Hepatic stellate cell (primary cell): ENCODE measurements at places on chromosomes 16 and 17.

DNA sequence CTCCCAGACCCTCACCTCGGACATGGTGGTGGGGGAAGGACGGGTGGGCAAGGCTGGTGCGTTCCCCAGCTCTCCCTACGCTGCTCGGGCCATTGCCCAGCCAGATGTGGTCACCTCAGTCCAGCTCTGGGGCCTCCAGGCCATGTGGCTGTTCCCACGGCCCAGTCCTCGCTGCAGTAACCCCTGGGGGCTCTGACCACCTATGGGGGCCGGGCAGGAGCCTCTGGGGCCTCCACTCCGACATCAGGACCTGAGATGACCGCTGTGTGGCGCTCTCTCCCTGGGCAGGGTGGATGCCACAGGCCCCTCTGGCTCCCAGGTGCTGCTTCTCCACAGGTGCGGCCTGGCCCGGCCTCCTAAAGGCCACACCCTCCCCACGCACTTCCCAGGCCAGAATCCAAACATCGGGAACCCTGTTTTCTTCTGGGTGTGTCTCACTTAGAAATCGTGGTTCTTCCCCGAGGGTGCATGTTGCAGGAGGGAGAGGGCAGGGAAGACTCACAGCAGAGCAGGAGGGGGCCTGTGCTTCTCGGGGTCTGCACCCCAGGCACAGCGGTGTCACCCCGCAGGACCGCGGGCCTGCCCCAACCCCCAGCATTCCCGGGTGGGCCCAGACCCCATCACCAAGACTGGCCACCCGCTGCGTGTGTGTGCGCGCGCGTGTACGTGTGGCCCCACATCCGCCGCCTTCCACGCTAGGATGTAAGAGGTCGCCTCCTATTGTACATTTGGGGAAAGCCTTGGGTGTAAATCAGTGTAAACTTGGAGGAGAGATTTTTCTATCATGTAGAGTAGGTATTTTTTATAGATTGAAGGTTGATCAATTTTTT is 5.9 kb upstream of the CAPN15 start:
- DNase-seq, result no peak

DNA sequence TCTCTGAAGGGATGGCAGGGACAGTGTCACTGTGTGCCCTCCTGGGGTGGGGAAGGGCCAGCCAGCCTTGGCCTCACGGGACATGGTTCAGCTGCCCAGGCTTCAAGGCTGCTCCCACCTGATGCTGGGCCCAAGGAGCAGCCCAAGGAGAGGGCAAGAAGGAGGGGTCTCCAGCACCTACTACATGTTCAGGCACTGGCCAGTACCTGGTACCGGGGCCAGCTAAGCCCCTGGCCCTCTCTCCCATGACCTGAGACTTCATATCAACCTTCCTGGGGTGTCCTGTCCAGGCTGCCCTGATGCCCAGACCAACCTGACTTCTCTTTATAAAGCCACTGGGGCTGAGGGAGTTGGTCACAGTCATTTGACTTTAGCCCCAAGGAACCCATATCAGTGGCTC is 1.3 kb downstream of the USH1G start:
- no peak for DNase-seq

DNA sequence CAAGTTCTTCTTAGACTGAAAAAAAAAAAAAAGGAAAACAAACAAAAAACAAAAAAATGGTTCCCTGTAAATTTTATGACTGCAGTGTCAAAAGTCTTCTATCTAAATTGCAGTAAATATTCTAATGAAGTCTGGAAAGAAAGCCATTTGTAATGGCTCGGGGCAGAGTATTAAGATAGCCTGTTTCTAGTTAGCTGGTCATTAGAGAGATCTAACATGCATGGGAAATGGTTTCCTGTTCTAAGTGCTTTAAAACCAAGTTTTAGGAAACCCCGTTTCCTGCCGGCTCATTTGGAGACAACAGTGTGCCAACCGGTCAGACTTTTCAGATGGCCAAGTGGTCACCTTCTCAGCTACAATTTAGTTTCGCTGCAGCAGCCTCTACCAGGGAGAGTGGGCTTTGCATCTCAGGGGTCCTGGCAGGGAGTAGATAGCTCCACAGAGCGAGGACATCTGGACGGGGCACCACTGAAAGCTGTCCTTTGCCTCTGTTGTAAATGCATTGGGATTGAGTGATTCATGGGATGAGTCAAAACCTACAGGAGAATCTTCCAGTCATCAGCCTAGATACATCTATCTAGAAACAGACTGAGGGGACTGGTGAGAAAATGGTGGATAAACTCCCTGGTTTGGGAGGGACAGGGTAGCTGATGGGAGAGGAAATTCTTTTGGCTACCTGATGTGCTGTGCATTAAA is 473.2 kb upstream of the SALL1 start:
- no peak for DNase-seq

DNA sequence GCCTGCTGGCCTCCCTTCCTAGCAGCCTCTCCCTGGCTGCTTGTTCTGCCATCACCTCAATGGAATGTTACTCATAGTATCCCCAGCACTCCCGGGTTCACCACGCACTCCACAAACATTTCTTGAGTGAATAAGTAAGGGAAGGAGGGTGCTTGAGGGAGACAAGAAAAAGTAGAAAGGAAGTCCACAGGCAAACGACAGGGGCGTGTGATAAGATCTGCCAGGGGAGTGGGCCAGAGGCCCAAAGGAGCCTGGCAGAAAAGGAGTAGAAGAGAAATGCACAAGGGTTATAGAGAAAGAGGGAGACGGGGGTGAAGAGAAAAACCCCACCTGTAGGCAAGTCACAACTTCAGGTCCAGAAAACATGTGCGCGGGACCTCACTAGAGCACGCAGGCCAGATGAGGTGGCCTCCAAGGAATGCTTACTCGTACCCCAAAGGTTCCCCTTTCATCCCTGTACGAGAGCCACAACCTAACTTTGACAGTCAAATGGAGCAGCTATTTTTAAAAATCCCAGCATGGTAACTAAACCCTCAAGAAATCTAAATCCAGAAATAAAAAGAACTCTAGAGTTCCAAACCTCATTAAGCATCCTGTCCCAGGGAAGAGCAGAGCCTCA is 6.6 kb downstream of the ZDHHC7 start:
- DNase-seq, result peak; percentile 93

GRCh38 chr17:28334171-28334570 is 1.1 kb downstream of the IFT20 start:
- DNase-seq, result no peak

GRCh38 chr17:27336184-27336583 is 42.3 kb downstream of the WSB1 start:
- no peak for DNase-seq

GRCh38 chr16:71738855-71739254 is 14.4 kb upstream of the PHLPP2 start:
- no peak for DNase-seq

DNA sequence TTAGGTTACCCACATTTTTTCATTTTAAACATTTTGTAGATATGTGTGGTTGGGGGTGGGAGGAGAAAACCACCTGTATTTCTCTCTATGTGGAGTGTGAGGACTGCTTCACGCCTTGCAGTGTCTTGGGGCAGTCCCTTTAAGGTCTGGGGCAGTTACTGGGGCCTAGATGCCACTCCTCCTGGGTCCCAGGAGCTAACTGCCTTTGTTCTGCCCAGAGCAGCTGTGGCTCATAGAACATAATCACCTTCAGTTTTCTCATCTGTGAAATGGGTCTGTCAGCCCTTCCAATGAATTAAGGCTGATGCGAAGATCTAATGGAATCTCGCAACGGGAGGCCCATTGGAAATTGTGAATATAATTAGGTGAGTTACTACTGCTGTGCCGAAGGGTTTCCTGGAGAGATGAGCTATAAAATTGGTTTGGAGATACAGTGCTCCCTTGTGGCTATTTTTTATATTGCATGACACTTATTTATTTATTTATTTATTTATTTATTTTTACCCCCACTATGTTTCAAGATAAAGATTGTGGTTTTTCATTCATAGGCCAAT is 22.9 kb downstream of the DHRS7C start:
- no peak for DNase-seq

GRCh38 chr17:74502861-74503260 is 28.4 kb downstream of the CD300LB start:
- no peak for DNase-seq

DNA sequence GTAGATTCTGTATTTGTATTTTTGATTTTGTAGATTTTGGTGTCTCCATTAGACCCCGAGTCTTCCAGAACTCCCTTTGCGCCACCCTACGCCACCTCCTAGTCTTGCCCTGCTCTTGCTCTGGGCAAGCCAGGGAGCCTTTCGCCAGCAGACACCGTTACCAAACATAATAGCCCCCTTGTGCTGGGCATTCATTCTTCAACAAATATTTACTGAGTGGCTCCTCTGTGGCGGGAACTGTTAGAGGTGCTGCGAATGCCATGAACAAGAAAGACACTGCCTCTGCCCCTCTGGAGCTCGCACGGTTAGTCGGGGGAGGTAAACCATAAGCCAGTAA is 841 bp upstream of the GPT2 start:
- no peak for DNase-seq

GRCh38 chr16:88074041-88074440 is 122.8 kb downstream of the BANP start:
- DNase-seq, result no peak

DNA sequence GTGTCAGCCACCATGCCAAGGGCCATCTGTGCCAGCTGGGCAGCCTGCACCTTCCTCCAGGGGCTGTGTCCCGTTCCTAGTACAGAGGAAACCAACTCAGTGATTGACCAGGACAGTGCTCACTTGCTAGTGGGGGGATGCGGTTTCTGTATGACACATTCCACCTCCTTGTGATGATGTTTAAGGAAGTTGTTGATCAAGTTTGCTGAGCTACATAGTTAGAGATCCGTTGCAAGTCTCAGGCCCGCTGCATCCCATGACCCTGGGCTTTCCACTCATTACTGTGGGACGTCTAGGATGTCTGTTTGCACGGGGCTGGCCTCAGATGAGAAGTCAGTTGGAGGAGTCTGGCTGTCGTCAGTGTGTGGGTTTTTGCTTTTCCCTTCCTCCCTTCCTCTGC is 33.6 kb downstream of the RNF213 start:
- no peak for DNase-seq

GRCh38 chr16:23323224-23324030 is 21.3 kb downstream of the SCNN1B start:
- no peak for DNase-seq

- no peak for DNase-seq
These were observed 2.7 kb downstream of the MAFG start for GRCh38 chr17:81924557-81925532.

- peak; percentile 93 for DNase-seq
These were observed 12.0 kb upstream of the CD300A start for GRCh38 chr17:74454197-74455024.

DNA sequence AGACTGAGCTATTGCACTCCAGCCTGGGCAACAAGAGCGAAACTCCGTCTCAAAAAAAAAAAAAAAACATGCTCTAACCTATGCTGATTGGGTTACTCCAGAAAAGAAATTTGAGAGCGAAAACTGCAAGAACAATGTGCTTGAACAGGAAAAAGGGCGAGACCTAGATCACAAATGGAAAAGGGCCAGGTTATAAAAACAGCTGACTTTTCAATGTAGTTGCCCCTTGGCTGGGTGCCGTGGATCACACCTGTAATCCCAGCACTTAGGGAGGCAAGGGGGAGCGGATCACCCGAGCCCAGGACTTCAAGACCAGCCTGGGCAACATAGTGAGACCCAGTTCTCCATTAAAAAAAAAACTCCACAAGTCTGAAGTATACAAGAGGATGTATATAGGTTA is 48.8 kb downstream of the MRM3 start:
- DNase-seq, result no peak

DNA sequence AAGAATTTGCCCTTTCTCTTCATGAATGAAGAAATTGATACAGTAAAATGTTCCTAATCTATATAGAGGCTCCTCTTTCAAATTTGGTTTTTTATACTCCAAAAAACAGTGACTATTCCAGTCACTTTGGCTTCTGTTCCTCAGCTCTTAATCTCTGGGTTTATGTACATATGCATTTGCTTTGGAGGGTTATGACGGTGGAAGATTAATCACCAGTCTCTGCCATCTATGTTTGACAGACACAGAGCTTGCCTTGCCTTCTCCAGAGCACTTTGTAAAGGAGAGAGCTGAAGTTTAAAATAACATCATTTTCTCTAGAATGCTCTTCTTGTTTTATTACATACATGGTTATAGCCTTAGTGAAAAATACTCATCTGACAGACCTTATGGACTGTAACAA is 99.3 kb downstream of the NLK start:
- DNase-seq, result no peak

- DNase-seq, result peak; percentile 95
These were observed 54.8 kb upstream of the MAP3K14 start for GRCh38 chr17:45371414-45372324.

GRCh38 chr16:534135-534534 is 6.6 kb downstream of the CAPN15 start:
- no peak for DNase-seq

- no peak for DNase-seq
These were observed 36.8 kb downstream of the C17orf58 start for GRCh38 chr17:67959510-67959909.

GRCh38 chr17:77566566-77567138 is 391.9 kb upstream of the TNRC6C start:
- no peak for DNase-seq

DNA sequence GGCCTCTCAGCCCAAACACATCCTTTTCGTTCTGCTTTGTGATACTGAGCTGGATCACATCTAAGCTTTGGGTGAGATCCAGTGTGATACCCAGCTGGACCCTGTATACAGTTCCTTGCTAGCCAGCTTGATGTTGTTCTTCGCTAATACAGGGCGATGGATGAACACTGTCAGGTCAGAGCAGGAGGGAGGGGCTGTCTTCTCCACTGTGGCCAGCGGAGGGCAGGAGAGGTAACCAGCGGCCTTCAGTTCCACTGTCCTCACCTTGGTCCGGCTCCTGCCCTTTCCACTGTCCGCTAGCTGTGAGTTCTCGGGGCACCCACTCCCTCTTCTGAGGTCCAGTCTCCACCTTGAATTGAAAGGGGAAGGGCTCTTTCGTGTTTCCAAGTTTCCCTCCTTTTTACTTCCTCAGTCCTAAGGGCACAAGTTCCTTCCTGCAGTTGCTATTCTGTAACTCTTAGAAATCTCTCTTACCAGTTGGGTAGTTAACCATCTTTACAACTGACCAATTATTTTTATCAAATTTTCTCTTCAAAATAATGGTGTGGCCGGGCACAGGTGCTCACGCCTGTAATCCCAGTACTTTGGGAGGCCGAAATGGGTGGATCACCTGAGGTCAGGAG is 3.0 kb upstream of the ZNF213 start:
- DNase-seq, result no peak

DNA sequence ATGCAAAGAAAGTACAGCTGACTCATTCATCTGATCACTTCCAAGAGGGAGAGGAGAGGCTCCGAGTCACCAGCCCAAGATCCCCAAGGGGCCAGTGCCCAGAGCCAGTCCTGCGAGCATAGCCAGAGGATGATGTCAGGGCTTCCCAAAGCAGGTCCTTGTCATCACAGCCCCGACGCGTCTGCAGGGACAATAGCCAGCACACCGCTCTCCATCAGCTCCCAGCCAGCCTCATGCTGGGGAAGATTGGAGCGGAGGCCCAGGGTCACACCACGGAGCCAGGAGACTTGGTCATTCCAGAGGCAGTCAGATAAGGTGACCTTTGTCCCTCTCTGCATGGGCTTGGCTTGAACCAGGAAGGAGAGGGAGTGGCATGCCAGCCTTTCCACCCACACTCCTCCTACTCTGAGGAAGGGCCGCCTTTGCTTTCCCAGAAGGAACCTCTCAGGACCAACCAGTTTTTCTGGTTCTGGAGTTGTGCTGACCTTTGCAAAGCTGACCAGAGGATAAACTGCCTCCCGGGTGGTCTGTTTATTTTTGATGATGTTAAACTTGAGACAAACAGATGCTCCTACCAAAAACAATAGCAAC is 58.3 kb upstream of the ARHGAP44 start:
- DNase-seq, result peak; percentile 89

GRCh38 chr16:67445441-67445912 is 14.6 kb downstream of the HSD11B2 start:
- DNase-seq, result no peak

GRCh38 chr17:62870030-62870541 is 62.0 kb upstream of the MARCHF10 start:
- peak; percentile 78 for DNase-seq
